ENCODE measurements at places on chromosomes 11 and 22.

GRCh38 chr11:117976445-117976844, 9.7 kb upstream of the IL10RA start:
- no peak for DNase-seq

GRCh38 chr11:113162592-113162962, 151.8 kb upstream of the TTC12 start:
- DNase-seq: no peak

DNA sequence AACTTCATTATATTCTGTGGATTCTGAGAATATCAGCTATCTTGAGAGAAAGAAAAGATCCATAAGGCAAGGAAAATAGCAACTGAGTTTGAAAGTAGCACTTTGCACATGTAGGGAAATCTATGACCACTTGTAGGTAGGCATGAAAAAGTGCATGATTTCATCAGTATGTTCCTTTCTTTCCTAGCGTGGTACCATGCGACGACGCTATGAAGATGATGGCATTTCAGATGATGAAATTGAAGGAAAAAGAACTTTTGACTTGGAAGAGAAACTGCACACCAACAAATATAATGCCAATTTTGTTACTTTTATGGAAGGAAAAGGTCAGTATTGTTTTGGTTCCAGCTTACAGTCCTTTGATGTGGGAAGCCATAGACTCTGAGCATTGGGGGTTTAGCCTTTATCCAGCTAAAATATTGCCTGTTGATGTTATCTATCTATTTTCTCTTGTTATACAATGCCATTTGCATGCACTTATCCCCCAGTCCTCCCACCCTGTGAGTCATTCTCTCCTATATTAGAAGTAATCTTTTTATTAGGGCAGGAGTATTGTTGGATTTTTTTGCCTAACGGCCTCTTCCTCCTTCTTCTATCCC, 60.9 kb downstream of the KDM2A start:
- DNase-seq: no peak

- no peak for DNase-seq
These were observed 16.6 kb downstream of the IL10RA start for GRCh38 chr11:118002541-118003423.

- DNase-seq: no peak
These were observed 128.3 kb downstream of the NTM start for GRCh38 chr11:131498631-131499160.

GRCh38 chr11:74683941-74684481, 47.2 kb downstream of the CHRDL2 start:
- no peak for DNase-seq

DNA sequence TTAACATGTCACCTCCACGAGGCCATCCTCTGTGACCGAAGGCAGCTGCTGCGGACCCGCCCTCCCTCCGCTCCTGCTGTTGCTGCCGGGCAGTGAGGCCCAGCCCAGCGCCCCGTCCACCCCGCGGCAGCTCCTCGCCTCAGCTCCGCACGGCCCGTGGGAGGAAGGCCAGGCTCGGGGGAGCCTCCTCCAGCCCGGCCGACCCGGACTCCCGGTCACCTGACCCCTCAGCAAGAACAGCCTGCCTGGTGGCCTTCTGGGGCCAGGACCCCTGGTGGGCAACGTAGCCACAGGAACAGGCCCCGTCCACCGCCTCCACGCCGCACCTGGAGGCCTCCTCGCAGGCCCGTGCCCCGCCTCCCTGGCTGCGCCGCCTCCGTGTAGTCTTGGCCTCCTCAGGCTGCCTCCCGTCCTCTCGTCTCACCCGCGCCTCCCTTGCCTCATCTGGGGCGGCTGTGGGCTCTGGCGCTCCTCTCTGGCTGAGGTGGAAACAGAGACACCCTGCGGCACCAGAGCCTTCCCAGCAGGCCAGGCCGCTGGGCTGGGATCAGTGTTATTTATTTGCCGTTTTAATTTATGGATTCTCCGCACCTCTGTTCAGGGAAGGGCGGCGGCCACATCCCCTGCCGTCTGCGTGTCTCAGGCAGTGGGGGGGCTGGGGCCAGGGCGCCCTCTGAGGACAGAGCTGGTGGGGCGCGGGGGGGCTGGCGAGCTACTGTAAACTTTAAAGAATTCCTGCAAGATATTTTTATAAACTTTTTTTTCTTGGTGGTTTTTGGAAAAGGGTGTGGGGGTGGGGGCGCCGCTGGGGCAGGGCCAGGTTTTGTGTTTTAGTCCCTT, 25.4 kb downstream of the MOB2 start:
- no peak for DNase-seq

DNA sequence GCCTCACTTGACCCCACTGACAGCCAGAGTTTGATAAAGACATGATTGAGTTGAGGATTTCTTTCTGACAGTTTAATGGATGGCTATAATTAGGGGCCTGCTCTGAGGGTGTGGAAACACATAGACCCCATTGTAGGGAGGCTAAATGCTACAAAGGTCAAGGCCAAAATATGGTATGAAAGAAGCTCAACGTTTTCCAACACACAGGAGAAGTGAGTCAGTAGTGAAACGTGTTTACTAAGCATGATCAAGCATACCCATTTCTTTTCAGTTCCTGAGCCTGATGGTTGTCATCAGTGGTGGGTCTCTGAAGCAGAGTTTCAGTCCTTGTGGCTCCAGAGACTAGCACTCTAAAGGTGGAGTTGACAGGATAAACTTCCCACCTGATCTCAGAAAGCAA, 69.7 kb downstream of the SNX19 start:
- no peak for DNase-seq

DNA sequence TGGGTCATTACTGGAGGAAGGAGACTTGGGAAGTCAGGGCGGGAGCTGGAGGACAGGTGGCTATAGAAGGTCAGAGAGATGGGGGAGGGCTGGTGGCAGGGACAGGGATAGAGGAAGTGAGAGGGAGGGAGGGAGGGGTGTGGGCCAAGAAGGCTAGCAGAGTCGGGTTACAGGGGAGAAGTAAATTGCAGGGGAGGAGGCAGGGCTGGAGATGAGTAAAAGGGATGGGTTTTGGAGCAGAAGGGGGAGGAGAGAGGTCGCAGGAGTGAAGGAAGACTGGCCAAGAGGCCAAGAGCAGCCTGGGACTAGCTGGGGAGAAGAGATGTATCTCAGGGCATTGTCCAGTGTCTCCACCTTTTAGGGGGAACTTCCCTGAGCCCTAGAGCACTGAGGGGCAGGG, 33.0 kb downstream of the LRRC10B start:
- DNase-seq: no peak

- no peak for DNase-seq
These were observed 75.9 kb upstream of the PRR5 start for GRCh38 chr22:44625981-44626687.

- DNase-seq: no peak
These were observed 1.0 kb upstream of the RAB3IL1 start for GRCh38 chr11:61918251-61918937.

DNA sequence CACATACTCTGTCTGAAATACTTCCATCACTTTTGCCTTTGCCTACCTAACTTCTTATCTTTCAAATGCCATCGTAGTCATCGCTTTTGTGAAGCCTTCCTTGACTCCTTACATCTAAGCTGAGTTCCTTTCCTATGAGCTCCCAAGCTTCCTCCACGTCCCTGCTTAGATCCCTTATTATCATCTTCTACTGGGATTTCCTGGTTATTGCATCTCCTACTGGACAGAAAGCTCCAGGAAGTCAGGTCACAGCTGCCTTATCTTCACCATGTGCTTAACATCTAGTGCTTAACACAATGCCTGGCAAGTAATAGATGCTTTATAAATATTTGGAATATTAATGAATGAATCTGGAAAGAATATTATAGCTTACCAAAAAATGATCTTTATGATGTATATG, 5.9 kb downstream of the YPEL4 start:
- no peak for DNase-seq

GRCh38 chr11:69368119-69368880, 74.3 kb downstream of the MYEOV start:
- no peak for DNase-seq

GRCh38 chr22:49824936-49825335, 2.7 kb downstream of the BRD1 start:
- DNase-seq: no peak

DNA sequence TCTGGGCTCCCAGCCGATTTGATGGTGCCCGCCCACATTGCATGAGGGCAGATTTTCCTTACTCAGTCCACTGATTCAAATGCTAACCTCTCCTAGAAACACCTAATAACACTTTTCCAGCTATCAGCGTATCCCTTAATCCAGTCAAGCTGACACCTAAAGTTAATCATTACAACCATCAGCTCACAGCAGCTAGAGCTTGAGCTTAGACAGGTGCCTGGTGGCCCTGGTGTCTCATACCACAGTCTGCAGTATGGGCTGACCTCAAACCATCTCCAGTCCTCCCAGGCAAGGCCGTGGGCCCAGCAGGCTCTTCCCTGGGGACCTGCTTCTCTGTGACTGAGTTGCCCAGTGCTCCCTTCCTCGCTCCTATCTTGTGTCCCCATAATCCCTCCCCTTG, 174.4 kb upstream of the NECTIN1 start:
- DNase-seq: no peak

DNA sequence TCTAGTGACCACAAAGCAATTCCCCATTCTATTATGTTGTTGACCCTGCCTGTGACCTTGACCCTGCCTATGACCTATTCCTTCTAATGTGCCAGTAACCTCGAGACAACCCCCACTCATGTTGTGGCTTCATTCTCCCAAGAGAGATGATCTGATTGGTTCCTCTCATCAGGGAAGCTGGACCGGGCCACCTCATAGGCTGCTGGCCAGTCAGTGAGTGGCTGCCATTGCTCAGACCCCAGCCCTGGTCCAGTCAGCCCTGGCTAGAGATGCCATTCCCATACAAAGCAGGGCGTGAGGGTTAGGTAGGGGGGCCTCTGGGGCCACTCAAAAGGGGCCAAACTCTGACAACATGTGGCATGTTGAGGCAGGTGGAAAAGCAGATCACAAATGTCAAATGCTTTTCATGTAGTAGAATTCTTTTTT, 11.9 kb downstream of the SLC29A2 start:
- no peak for DNase-seq

- DNase-seq: no peak
These were observed 48.6 kb upstream of the SLC22A12 start for GRCh38 chr11:64542172-64543125.

DNA sequence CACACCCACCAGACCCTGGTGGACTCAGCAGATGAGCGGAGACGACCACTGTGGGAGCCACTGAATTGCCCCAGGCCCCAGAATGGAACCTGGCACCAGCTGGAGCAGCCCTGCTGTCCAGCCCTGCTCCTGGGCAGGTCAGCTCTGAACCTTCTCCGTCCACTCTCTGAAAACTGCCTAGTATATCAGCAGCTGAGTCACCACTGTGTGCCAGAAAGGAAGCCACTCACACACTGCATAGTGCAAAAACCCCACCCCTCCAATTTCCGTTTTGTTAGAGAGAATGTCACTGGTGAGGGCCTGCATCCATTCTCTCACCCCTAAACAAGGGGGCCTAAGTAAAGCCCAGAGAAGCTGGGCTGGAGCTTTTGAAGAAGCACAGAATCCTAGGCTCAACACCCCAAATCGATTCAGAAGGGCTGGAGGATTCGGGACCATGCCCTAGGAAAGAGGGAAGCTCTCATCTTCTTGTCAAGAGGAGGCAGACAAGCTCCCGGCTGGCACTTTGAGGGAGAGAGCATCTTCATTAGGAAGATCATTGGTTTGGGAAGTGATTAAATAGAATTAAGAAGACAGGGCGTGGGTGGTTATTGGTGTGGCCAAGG, 44.5 kb downstream of the GALNT18 start:
- no peak for DNase-seq

GRCh38 chr11:82867495-82868082, 32.6 kb downstream of the PRCP start:
- DNase-seq: peak; percentile 49

GRCh38 chr22:37566903-37567798, 6.9 kb downstream of the CDC42EP1 start:
- DNase-seq: no peak

DNA sequence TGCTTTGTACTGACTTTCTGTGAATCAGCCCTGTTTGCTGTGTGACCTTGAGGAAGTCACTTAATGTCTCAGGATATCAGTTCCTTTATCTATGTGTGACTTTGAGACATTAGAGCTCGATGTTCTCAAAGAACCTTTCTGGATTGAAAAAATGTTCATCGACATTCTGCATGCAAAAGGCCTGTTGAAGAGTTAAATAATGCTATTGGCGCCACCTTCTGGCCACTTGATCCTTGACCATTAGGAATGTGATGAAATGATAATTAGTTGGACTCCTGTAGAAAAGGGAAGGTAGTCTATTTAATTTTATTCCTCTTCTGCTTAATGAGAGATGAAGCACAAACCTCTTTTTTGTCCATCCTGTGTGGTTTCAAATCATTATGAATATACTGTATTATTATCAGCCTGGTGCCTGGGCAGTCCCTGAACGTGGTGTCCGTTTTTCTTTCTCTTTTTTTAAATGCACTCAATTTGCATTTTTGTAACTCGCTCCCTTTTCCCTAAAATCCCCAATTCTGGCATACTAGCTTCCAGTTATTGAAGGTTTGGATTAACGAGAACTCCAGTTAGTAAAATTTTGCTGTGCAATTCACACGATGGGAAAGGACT, 20.7 kb downstream of the ELF5 start:
- DNase-seq: peak; percentile 22

GRCh38 chr11:92850296-92850826, 119.1 kb upstream of the MTNR1B start:
- no peak for DNase-seq

- DNase-seq: no peak
These were observed 28.6 kb upstream of the GAB2 start for GRCh38 chr11:78446210-78446609.

GRCh38 chr11:112363527-112363926, 102.9 kb upstream of the PLET1 start:
- no peak for DNase-seq

DNA sequence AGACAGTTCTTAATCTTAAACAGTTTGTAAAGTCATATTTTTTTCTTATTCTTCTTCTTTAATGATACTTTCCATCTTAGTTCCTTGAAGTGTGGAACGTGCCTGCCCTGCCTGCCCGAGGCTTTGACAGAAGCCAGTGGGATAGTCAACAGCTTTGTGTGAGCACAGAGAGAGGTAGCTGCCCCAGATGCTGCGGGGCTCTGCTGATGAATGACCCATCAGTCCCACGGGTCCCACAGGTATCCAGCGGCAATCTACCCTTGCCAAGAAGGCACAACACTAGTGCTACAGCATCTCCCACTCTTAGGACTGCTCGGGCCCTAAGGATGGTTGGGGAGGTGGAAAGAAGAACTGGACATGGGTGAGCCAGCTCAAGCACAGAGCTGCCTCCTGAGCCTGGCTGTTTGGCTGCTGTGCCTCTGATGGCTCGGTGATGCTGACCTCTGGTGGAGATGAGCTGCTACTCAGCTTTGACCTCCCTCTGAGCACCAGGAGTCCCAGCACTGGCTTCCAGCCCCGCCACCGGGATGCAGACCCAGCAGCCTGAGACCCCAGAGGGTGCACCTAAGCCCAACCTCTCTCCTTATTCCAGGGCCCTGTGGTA, 11.8 kb upstream of the APLNR start:
- DNase-seq: no peak

- no peak for DNase-seq
These were observed 20.3 kb upstream of the TENM4 start for GRCh38 chr11:79461144-79461543.

Measured in forelimb muscle (tissue), 1 donor.